C1 segment of cervical spinal cord (tissue), 14 donors: ENCODE measurements at places on chromosomes 4 and X.

- DNase-seq = peak; percentile 74
Observed at GRCh38 chrX:86148024-86148511, at the start of gene DACH2. Gene DACH2 (plus strand): TSS chrX:86148451.

- DNase-seq = peak; percentile 56
Observed at GRCh38 chrX:129831091-129831885, 12.4 kb downstream of the ZDHHC9 start.

DNA sequence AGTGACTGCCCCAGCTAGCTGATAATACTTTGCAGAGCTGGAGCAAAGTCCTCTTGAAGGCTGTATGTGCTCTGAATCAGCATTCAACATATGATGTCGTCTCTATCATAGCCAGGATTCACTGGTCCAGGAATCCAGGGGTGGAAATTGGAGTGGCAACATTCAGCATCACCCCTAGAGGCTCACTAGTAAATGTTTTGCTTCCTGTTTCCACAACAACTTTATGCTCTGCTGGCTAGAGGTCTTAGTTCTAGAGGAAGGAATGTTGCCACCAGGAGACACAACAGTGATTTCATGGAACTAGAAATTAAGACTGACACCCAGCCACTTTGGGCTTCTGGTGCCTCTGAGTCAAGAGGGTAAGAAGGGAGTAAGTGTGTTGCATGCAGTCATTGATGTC is 11.3 kb downstream of the MAGEA1 start:
- no peak for DNase-seq

GRCh38 chr4:109134921-109135320 is 167.5 kb downstream of the COL25A1 start:
- DNase-seq = no peak

- DNase-seq = no peak
Observed at GRCh38 chr4:71683309-71683708, 100.6 kb downstream of the GC start.

DNA sequence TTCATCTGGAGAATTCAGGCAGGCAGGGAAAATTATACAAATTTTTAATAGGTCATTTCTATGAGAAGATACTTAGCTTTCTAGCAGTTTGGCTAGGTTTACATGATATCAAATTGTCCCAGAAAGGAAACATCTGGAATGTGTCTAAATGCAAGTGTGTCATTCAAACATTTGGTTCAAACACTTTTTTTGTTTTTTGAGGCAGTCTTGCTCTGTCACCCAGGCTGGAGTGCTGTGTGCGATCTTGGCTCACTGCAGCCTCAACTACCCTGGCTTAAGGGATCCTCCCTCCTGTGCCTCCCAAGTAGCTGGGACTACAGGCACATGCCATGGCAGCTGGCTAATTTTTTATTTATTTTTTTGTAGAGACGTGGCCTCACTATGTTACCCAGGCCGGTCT is 31.6 kb downstream of the SPARCL1 start:
- DNase-seq = no peak

DNA sequence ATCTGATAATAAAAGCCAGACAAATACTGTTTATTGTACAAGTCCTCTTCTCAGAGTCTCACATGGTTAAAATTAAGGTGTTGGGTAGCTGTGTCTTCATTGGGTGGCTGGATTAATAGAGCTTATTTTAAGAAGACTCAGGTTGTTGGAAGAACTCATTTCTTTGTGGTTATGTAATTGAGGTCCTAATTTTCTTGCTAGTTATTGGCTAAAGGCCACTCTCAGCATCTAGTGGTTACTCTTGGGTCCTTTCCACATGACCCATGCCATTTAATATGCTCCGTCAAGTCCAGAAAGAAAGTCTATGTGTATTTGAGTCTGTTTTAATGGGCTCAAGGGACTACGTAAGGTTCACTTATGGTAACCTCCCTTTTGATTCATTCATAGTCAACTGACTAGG is 1668.6 kb upstream of the AGA start:
- DNase-seq = no peak

DNA sequence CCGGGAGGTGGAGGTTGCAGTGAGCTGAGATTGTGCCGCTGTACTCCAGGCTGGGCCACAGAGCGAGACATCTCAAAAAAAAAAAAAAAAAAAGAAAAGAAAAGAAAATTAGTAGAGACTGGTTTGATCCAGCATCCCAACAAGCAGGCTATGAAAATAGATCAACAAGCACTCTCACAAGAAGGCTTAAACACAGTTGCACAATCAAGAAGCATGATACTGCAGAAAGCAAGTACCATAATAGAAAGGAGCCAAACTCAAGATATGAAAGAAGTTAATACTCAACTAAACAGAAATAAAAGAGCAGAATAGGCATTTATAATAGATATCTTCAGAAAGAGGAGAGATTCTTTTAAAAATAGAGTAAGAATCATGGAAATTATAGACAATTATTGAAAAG is 10.6 kb downstream of the TLR6 start:
- DNase-seq = no peak

DNA sequence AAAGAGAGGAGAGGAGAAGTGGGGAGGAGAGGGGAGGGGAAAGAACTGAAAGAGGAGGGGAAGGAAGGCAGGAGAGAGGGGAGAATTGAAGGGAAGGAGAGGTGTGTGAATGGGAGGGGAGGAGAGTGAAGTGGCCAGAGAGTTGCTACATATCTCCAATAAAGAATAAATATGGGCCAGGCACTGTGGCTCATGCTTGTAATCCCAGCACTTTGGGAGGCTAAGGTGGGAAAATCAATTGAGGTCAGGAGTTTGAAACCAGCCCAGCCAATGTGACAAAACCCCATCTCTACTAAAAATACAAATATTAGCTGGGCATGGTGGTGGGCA is 482.4 kb downstream of the NAF1 start:
- no peak for DNase-seq

- DNase-seq = no peak
Observed at GRCh38 chrX:65488495-65488894, 46.1 kb downstream of the LAS1L start.

GRCh38 chrX:22338740-22339139 is 66.0 kb downstream of the CBLL2 start:
- no peak for DNase-seq

- no peak for DNase-seq
Observed at GRCh38 chrX:110678591-110678990, 117.0 kb downstream of the CHRDL1 start.

DNA sequence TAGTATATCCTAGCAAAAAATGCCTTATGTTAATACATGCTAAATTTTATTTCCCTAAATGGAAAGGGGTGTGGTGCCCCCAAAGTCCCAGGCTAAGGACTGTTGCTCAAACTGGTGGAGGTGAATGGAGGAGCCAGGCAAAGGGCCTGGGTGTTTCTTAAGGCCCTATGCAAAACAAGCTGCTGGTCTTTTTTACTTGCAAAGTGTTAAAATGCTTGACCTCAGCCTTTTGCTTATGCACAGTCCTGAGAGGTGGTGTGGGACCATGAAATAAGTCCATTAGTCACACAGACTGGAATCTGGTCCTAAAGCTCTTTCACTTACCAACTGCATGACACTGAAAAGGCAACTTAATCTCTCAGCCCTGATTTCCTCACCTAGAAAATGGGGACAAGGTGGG is 223.5 kb upstream of the MBNL3 start:
- no peak for DNase-seq

- no peak for DNase-seq
Observed at GRCh38 chrX:25016361-25016671, 551 bp upstream of the ARX start.

DNA sequence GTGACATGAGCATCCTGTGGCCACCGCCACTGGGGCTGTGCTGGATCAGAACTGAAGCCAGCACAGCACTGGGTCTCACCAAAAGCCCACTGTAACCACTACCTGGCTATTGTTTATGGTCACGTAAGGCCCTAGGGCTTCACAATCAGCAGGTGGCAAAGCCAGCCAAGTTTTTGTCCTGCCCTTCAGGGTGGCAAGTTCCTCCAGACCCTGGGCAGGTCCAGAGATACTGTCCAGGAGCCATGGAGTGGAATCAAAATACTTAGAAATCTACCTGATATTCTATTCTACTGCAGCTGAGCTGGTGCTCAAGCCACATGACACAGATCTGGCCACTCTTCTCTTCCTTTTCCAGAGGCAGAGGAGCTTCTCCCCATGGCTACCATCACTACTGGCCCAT is 121.2 kb upstream of the CXXC4 start:
- DNase-seq = no peak

- DNase-seq = no peak
Observed at GRCh38 chr4:156169861-156170260, 216.2 kb upstream of the CTSO start.

DNA sequence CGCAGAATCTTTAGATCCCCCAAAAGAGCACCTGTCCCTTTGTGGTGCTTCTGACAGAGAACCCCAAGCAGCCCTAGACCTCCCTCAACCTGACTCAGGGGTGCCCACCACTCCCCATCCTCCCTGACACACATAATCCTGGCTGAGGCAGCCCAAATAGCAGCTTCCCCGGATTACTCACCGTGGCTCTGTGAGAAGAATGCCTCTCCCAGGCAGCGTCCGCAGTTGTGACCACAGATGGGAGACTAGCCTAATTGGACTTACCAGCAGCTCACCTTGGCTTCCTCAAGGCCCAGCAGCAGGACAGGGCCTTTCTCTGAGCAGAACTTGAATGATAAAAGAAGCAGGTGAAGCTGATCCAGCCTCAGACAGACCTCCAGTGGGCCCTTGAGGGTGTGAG is 10.3 kb upstream of the ODAPH start:
- DNase-seq = no peak

DNA sequence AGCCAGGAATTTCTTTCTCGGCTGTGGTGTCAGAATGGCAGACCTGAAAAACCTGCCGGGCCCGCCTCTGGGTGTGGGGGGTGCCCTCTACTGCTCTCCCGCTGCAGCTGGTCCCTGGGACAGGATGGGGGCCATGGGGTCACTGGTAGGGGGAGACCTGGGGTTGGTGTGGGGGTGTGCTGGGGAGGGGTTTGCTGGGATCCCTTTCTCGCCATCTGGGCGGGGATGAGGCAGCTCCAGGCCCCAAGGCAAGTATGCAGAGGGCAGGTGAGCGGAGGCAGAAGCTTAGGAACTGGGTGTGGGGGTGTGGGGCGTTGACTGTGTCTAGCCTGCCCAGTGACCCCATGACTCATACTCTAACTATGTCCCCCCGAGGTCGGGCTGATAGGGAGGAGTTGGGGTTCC is 884 bp downstream of the CCDC120 start:
- DNase-seq = no peak

GRCh38 chr4:82618103-82618720 is 56.4 kb upstream of the TMEM150C start:
- DNase-seq = no peak

GRCh38 chrX:68440940-68441339 is 7.6 kb upstream of the OPHN1 start:
- no peak for DNase-seq

DNA sequence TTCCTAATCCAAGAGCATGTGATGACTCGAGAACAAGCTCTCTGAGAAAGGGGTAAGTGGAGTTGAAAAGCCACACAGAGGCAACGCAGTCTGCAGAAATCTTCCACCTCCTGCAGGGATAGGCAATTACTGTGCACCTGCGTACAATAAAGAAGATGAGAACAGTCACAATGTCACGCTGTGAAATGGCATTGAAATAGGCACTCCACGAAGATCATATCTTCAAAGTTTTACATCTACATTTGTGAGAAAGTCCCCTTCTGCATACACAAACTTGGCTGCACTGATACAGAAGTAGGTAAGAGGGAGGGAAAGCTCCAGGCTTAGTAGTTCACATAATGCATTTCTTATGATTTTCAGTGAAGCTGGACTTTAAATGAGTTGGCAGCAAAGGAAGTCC is 27.1 kb downstream of the DDX60L start:
- no peak for DNase-seq

DNA sequence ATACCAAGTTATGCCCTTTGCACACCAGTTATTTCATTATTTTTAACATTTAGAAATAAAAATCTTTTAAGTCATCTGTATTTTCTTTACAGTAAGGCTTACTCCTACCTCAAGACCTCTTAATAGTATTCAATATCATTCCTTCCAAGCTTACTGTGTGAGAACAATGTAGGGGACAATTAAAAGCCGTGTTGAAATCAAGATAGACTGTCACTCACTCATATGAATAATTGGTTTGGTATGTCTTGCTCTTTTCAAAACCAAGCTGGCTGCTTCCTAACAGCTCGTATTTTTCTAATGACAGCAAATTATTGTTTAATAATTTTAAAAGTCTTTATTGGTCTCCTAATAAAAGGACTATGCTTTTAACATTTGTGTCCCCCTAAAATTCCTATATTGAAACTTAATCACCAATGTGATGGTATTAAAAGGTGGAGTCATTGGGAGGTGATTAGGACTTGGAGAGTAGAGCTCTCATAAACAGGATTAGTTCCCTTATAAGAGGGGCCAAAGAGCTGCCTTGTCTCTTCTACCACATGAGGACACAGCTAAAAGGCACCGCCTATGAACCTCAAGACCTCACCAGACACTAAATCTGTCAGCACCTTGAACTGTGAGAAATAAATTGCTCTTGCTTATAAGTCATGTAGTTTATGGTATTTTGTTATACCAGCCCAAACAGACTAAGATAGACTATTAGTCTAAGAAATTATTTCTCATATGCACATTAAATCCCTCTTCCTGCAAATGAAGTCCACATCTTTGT is 4.1 kb downstream of the ABCB7 start:
- no peak for DNase-seq

GRCh38 chr4:48499551-48500066 is 9.6 kb downstream of the ZAR1 start:
- DNase-seq = no peak

DNA sequence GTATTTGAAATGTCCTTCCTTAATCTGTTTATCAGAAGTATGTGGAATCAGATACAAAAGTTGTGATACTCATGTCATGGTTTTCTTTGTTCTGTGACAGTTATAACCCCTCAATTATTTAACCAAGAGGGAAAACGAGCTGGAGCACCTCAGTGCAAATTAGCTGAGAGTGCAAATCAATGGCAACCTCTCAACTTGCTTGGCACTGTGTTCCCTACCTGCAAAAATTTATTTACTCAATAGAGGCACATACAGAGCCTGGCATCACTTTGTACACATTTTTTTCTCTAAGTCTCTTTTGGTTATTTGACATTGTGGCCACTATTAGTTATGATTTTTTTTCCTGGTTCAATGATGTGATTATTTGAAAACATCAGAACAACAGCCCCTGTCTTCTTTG is 186.2 kb downstream of the STIM2 start:
- no peak for DNase-seq

DNA sequence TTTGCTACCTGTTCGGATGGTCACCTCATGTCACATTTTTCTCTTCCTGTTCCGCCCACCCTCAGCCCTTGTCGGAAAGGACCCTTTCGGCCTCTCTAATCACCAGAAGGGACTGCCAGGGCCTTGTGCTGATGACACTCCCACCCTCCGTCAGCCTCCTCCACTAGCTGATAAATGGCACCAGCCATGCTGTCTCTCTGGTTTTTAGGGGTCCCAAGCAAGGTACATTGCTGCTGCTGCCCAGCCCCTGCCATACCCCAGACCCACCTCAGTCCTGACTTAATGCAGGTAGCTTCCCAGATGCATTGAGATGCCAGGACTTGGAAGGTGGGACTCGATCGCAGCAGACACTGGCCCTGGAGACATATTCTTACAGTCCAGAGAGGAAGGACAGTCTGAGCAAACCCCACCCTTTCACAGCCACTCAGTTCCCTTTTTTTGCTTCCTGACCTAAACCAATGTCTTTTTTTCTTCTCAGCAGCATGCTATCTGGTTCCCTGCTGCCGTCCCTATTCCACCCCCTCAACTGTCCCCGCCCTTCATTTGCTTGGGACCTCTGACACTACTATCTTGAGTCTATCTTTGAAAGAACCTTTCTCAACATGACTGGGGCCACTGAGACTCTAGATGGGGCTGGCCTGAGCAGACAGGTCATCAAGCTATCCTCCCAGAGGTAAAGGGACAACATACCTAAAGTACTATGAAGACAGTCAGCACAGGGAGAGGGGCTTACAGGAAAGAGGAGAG is at the start of gene BTK:
Gene BTK, minus strand, starts transcription at position 397 of the 747 bp plus-strand sequence. CDS start 10,907 bp downstream, outside the sequence.
- no peak for DNase-seq
